ENCODE measurements at places on chromosomes 7 and 10. TPM values are rescaled to one million over a fixed set of nuclear protein-coding genes. Genes with fewer than 3 reads are reported as not detected.

- peak; percentile 59 for ATAC-seq
These were observed 1.4 kb downstream of the CPA4 start for GRCh38 chr7:130294314-130294713.

DNA sequence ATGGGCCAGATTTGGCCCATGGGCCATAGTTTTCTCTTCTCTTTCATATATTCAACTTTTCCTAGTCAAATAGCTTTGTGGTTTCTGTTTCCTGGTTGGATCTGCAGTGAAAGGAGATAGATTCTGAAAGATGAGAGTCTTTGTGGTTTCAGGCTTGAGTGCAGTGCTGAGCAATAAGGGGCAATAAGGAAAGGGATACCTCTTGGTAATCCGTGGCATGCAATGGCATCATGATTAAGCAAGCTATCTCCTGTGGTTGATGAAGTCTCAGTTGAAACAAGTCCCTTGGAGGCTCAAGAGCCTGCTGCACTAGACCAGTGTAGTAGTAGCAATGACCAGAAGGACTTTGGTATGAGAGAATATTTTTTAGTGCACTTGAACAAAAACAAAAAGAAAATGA, 187.7 kb upstream of the CNTNAP2 start:
- no peak for ATAC-seq

- ATAC-seq: no peak
These were observed 54.3 kb downstream of the BMS1 start for GRCh38 chr10:42836771-42837468.

GRCh38 chr10:50946991-50947781, 61.8 kb upstream of the A1CF start:
- ATAC-seq: no peak

DNA sequence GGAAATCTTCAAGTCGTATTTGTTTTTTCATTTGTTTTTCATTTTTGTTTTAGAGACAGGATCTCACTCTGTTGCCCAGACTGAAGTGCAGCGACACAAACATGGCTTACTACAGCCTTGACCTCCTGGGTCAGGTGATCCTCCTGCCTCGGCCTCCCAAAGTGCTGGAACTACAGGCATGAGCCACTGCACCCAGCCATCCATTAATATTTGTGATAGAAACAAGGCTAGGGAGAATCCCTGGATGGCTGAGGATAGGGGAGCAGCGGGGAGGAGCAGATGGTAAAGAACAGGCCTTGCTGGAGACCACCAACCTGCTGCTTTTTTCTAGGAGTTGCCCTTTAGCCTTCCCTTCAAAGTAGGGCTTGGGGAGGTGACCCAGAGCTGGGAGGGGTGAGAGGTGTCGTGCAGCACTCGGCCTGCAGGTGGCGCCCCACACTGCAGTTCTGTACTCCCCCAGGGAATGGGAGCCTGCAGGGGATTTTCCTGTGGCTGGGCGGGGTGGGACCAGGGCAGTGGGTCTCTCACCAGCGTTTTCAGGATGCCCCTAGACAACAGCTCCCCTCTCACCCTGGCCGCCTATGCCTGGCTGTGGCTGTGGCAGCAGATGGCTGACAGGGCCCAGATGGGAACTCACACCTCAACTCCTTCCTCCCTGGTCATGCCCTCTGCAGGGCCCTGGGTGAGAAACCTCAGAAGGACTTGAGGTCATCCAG, 12.6 kb upstream of the CDH23 start:
- ATAC-seq: peak; percentile 94

- ATAC-seq: no peak
These were observed 172.1 kb downstream of the CYP26A1 start for GRCh38 chr10:93245779-93246178.

- ATAC-seq: no peak
These were observed 63.7 kb upstream of the BAIAP2L1 start for GRCh38 chr7:98464558-98464940.

GRCh38 chr10:23742368-23742767, 303.5 kb downstream of the OTUD1 start:
- no peak for ATAC-seq

GRCh38 chr7:131522325-131522930, 34.0 kb downstream of the PODXL start:
- peak; percentile 93 for ATAC-seq

- peak; percentile 56 for ATAC-seq
These were observed 395.1 kb upstream of the GALNT17 start for GRCh38 chr7:70736715-70737460.

GRCh38 chr10:71029411-71029892, 141.1 kb upstream of the PCBD1 start:
- ATAC-seq: no peak

DNA sequence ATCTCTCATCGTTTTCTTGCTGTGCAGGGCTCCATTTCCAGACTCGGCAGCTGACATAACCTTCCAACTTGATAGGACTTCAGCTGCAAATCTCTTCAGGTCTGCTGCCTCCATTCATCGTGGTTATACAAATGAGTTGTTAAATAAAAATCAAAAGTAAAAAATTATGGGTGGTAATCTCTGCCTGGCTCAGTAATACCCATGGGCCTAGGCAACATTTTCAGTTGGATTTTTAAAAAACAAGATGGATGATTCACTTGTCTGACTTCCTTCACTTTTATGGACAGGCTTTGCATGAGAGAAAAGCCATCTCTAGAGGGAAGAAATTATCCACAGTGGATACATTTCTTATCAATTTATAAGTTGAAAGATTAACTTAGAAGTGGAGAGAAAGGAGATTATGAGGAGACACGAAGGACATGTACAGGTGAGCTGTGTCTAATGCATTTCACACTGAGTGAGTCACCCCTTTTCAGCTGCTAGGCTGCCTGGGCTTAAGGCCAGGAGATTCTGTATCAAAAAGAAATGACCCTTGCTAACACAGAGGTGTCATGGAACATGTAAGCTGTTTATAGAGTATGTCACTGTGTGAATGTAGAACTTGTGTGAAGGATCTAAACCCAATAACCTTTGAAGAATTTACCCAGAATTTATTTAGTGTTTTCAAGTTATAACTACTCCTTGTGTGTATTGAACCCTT, 495.1 kb downstream of the AUTS2 start:
- ATAC-seq: no peak

- ATAC-seq: peak; percentile 53
These were observed 3.7 kb downstream of the NRP1 start for GRCh38 chr10:33330543-33331378.

- no peak for ATAC-seq
These were observed 28.2 kb downstream of the ADK start for GRCh38 chr10:74179111-74179710.

DNA sequence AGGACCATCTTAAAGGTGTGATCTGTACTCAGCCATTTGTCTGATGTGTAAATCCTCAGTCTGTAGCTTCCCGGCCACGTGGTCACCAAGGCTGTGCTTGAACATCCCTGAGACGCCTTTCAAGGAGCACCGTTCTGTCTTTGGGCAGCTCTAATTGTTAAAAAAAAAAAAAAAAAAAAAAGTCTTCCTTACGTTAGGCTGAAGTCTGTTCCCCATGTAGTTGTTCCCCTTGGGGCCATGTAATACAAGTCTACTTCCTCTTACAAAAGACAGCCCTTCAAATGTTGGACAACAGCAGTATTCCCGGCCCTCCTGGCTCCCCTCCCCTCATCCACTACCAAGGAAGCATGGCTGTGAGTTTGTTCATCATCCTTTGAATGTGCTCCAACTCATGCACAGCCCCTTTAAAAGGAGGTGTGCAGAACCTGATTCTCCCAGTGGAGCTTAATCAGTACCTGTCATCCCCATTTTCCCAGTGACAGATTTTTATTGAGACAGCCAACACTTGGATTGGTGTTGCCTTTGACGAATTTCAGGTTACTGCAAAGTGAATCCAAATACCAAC, 392.2 kb upstream of the GALNT17 start:
- ATAC-seq: no peak

DNA sequence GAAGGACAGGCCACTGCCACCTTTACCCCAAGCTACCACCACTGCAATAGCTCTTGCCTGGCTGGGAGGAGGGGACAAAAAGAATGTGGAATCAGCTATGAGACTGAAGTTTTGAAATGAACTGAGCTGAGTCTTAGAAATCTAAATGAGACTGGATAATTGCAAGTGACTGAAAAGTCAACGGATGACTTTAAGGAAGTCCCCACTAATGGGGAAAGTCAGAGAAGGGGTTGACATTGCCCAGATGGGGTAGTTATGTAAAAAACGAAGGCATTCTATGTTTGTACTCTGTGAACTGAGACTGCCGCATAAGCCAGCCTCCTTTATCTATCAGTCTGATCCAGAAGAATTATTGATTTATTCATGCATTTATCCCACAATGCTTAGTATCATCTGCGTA, 67.2 kb downstream of the RBM20 start:
- ATAC-seq: no peak

- ATAC-seq: peak; percentile 98
These were observed 728 bp downstream of the CAV2 start for GRCh38 chr7:116500078-116500853.

DNA sequence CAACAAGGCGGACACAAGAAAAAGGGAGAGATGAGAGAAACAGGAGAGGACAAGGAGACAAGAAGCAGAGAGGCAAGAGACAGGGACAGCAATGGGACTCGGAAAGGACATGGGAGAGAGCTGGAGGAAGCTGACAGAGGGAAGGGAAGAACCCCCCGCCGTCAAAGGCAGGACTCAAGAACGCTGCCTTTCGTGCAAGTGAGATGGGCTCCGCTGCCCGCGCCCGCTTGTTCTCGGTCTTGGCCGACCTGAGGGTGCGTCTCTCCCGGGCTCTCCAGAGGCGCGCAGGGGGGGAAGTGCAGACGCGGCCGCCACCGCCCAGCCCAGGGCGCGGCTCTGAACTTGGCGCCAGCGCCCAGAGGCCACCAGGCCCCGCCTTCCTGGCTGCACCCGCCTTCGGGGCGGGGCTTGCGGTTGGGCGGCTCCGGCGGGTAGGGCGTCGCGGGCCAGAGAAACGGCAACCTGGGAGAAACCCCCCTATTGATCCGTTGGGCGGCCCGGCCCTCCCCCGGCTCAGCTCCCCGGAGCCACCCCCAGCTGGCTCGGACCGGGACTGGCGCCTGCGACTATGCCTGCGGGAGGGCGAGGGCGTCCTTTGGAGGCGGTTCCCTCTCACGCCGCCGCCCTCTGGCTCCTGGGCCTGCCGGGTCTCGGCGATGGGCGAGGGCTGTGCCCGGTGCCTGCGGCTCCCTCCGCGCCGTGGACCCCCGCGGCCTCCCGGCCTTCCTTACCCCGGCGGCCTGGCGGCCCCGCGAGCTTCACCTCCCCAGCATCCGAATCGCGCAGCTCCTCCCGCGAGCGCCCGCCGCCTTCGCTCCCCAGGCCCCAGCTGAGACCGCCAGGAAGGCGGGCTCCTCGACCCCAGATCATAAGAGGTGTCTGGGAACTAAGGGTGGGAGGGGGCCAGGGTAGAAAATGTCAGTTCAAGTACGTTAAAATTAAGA, 2.2 kb upstream of the ANTXRL start:
- ATAC-seq: peak; percentile 90

DNA sequence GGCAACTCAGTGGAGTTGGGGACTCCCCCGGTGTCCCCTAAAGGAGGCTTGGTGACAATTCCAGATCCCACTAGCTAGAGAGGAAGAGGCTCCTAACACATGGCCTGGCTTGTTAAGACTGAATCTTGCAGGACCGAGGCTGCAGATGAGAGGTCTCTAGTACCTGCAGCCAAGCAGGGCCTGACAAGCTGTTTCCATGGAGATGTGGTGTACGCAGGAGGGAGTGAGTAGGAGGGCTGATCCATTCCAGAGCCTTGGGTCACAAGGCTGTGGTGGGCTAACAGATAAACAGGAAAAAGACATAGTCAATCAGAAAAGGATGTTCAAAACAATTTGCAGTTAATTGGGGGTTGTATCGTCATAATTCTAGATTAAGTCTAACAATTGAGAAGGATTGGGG, 77.3 kb upstream of the MKLN1 start:
- no peak for ATAC-seq

- ATAC-seq: no peak
These were observed 107.1 kb downstream of the ABLIM1 start for GRCh38 chr10:114550756-114551635.

DNA sequence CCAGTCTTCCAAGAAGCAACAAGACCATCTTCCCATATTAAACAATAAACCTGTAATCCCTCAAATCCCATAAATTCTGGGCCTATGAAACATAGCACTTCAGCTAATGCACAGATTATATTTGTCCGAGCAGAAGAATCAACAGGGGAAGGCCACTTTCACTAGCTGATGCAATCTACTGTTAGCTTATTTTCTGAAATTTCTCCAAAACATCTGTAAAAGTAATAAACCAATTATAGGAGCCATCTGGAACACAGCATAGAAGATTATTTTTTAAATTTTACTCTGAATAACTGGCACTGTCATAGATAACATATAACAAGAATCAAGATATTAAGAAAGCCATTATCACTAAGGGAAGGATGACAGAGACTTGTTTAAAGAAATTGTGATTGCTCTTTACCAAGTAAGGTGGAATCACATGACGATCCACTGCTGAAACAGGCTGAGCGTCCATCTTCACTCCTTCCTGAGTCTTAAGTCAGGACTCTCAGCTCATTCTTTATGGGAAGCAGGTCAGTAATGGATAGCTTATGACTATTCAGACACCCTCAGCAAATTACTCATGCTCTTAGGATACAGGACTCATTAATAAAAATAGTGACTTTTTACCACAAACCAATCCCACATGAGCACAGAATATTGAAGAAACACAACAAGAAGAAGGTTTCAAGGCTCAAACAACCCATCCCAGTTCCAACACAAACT, 719.5 kb downstream of the XPNPEP1 start:
- no peak for ATAC-seq

GRCh38 chr7:114799628-114800028, 122.3 kb upstream of the MDFIC start:
- peak; percentile 73 for ATAC-seq

DNA sequence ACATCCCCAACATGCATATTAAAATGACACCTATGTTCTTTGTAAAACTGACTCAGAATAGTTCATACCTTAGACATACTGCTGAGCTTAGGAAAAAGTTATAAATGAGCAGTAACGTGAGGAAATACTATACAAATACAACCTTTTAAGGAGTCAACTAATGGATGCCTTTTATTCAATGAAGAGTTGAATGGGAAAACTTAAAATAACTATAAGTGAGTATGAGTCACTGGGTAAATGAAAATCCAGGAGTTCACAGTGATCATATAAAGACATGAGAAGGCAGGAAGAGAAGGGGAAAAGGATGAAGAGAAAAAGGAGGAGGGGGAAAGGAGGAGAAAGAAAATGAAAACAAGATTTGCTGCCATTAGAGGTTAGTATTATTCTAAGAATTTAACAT, 157.8 kb upstream of the PCDH15 start:
- no peak for ATAC-seq

The MGMT gene
- total RNA-seq: 22.4 TPM

The TWIST1 gene
- total RNA-seq: 1.1 TPM

The GRID1 gene
- total RNA-seq: not detected

The ASB4 gene
- not detected for total RNA-seq

The SEC24C gene
- 129 TPM for total RNA-seq

The VGF gene
- 0.13 TPM for total RNA-seq

The PDK4 gene
- not detected for total RNA-seq

The TFEC gene
- 0.22 TPM for total RNA-seq

The ITPRID1 gene
- total RNA-seq: not detected

The C7orf57 gene
- total RNA-seq: 0.95 TPM

The ELMO1 gene
- 77.4 TPM for total RNA-seq

The TMEM120A gene
- 30.5 TPM for total RNA-seq

Measured in activated T-helper 17 cell treated with anti-CD3 and anti-CD28 coated beads, Interleukin-2, amount 50 U/mL, for 72 hours (primary cell).